Mammary epithelial cell (primary cell): ENCODE measurements at places on chromosomes 3 and 15.
A peak's percentile ranks its signal among the peaks of the same experiment; 100 is the strongest.

DNA sequence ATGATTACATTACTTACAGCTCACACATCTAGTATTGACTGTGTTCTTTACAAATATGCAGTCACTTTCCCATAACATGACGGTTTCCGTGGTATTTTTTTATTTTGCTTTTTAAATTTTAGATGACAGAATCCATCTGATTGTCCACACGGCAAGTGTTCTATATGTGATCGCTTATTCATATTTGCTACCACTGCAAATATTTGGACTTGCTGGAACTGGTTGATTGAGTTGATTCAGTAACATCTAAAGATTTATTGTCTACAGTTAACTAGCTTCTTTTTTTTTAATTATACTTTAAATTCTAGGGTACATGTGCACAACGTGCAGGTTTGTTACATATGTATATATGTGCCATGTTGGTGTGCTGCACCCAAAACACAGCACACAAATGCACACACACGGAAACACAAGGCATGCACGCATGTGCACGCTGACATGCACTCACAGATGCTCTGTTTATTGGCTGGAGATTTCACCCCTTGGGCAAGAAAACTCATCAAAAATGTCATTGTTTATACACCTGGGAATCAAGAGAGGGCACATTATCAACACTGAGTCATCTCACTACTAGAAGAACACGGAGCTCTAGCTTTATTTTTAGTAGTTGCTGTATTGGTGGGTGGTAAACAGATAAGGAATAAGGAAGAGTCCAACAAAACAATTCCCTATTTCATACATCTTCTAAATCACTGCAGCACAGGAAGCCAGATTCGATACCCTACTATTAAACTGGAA is 16.4 kb downstream of the ARRDC4 start:
- peak; percentile 82 for DNase-seq

GRCh38 chr3:45127130-45127822 is 18.9 kb downstream of the CDCP1 start:
- DNase-seq: peak; percentile 47

GRCh38 chr3:174859756-174860155 is 622 bp downstream of the NAALADL2 start:
- DNase-seq: no peak

- DNase-seq: no peak
Observed at GRCh38 chr15:29109762-29110161, 159.9 kb downstream of the NSMCE3 start.

DNA sequence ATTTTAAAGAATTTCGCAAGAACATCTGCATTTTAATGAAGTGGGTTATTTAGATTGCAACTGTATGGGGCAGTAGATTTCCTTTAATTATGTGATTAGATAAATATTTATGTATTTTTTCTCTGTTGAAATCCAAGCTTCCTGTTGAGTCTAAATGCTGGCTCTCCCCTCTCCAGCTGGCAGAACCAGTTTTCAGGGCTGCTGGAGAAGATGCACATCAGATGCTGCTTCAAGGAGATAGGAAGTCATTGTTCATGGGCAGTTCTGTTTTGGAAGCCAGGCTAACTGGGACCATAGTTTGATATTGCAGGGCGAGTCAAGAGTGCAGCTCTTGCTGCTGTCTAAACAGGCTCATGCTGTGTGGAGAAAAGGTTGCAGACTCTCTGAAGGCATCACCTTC is 97.4 kb downstream of the SLC9A9 start:
- no peak for DNase-seq

DNA sequence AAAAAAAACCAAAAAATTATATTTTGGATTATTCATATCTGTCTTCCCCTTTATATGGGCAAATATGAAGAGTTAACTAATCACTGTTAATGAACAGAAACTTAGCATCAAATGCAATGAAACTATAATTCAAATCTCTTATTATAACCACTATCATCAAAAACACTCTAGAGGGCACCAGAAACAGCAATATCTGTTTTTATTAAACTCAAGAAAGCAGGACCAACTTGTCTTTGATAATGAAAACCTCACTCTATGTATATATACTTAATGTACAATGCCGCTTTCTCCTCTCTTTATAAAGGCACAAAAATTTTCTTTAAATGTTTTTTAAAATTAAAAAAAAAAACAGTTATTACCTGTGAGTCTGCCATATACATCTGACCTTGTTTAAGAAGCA is 92.7 kb downstream of the UACA start:
- DNase-seq: no peak

GRCh38 chr15:96336108-96336595 is 5.7 kb downstream of the NR2F2 start:
- DNase-seq: no peak

- no peak for DNase-seq
Observed at GRCh38 chr3:115236496-115236895, 89.4 kb upstream of the ZBTB20 start.

DNA sequence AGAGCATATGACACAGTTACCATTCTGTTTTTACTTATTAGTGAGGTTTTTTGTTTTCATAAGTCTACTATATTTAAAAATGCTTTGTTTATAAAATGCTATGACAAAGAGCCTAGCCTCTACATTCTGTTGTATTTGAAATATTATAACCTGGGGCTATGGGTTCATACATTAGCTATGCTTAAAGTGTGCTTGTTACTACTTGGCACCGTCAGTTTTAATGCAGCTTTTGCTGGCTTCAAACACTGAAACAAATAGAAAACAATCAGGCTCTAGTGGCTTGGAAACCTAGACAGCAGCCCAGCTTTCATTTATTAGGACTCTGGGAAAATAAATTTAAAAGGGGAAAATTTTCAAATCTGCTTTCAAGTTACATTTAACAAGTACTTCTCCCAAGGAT is 635.9 kb downstream of the CADM2 start:
- DNase-seq: no peak

DNA sequence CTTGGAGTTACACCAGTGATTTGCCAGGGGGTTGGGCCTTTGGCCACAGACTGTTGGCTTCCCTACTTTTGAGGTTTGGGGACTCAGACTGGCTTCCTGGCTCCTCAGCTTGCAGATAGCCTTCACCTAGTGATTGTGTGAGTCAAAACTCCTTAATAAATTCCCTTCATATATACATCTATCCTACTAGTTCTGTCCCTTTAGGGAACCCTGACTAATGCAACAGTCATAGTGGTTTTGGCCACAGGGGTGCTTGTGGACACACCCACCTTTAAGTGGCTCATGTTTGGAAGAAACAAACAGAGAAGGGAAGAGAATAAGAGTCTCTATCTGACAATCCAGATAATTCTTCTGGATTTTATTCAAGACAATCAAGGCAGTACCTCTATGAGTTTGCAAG is 457.7 kb downstream of the EPHA3 start:
- peak; percentile 87 for DNase-seq

GRCh38 chr3:9687514-9687913 is 16.1 kb upstream of the CPNE9 start:
- no peak for DNase-seq

GRCh38 chr15:44536302-44536961 is 515 bp upstream of the EIF3J start:
- DNase-seq: peak; percentile 87

DNA sequence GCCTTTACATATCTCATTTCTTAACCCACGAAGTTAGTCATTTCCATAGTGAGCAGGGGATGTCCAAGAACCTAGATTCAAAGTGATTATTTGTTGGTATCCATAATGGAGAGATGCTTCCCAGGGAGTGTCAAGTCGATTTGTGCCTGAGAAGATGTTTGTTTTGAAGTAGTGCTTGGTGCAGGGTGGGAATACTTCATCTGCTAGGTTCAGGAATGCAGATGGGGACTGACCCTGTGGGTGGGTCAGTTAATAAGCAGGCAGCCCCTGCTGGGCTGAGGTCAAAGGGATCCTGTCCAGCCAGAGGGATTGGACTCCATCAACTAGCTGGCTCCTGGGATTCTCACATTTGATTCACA is 44.1 kb upstream of the VILL start:
- DNase-seq: no peak

DNA sequence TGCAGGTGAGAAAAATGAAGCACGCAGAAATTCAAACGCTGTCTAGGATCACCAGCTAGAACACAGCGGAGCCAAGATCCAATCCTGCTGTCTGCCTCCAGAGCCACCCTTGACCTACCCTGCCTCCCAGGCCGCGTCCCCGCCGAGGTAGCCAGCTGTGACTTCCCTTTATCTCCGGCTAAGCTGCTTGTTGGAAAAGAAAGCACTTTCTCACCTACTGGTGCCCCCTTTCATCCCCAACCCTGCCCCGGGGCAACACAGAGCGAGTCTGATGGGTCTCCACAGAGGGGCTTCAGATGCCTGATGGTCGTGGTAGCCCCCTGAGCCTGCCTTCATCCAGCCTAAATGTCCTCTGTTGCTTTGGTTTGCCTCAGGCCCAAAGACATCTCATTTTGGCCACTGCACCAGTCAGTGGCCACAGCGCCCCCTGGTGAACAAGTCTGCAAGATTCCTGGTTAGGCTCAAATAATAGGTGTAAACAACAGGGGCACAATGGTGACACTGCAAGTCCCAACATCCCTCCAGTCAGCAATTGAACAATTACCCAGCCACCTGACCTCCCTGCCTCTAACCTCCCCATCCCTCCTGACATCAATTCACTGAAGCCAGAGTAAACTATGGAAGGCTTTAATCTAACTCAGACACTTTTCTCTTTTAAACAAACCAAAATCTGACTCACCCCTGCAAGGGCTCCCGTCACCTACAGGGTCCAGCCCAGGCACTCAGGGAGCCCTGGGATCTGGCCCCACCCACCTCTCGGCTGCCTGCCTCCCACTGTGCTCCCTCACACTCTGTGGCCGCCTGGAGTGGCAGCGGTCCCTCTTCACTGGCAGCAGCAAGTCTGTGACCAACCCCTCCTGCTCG is 27.3 kb upstream of the BCL2L10 start:
- DNase-seq: peak; percentile 50

DNA sequence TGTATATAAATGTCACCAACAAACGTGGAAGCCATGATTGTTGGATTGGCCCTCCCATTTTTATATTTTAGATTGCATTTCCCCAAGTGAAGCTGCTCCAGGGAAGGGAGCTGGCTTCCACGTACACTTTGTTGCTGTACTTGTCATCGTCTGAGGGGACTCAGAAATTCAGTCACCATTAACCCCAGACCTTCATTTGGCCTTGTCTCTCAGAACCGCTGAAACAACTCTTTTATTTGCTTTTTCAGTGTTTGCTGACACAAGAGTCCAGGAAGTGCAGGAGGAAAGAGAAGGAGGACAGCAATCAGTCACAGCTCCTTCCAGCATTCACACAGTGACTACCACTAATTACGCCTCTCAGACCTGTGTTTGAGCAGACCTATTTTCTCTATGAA is 276.5 kb downstream of the TBL1XR1 start:
- DNase-seq: no peak

DNA sequence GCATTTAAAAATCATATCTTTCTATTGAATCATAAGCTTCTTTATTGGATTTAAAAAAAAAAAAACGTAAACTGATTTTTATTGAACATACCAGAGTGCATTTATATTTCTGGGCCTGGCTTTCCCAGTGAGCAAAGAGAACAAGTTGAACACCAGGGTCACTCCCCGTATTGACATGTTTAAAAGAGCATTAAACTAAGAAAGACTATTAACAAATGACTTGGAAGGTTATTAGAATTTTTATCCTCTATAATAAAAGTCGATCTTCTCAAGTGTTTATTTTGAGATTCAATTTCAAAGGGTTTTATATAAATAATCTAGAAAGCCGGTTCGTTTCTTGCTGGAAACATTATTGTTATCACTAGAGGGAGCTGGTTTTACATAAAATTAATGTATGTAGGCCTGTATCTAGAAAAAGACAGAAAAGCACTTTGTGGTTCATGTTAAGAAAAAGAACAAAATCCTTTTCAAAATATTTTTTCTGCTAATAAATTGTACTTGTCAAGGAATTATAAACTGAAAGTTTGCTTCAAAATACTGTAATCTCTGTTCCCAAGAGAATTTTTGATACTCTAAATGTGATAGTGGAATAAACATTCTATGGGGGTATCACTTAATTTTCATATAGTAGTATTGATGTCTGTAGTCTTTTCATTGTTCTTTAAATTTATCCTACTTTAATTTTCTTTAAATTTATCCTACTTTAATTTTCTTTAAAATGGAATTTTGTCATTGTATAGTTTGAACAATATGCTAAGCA is 321.8 kb upstream of the MME start:
- peak; percentile 10 for DNase-seq

- DNase-seq: no peak
Observed at GRCh38 chr3:3699407-3699806, 99.8 kb upstream of the LRRN1 start.

- DNase-seq: peak; percentile 37
Observed at GRCh38 chr15:92226020-92226612, 167.6 kb upstream of the ST8SIA2 start.

GRCh38 chr3:11903447-11903846 is 56.8 kb upstream of the TAMM41 start:
- DNase-seq: no peak

GRCh38 chr3:138078901-138079344 is 36.5 kb downstream of the DZIP1L start:
- DNase-seq: peak; percentile 99

DNA sequence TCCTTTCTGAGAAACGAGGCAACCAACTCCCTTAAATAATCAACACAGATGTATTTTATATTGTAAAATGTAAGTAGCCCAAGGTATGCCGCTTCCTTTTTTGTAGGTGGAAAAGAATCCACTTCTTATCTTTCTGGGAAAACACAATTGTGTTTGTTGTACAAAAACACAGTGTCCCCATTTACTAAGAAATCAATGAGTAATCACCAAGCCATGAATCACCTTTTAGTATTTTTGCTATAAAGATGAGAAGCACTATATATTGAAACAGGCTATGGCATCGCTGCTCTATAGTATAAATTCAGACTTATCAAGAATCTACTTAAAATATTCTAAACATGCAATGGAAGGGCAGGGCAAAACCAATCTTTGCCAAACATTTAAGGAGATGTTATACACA is 104.0 kb downstream of the TNIK start:
- peak; percentile 61 for DNase-seq

GRCh38 chr3:128492671-128493569 is at the start of gene GATA2:
Gene GATA2 (minus strand): TSS chr3:128493201. CDS start chr3:128487031, 6,170 bp downstream.
- no peak for DNase-seq

DNA sequence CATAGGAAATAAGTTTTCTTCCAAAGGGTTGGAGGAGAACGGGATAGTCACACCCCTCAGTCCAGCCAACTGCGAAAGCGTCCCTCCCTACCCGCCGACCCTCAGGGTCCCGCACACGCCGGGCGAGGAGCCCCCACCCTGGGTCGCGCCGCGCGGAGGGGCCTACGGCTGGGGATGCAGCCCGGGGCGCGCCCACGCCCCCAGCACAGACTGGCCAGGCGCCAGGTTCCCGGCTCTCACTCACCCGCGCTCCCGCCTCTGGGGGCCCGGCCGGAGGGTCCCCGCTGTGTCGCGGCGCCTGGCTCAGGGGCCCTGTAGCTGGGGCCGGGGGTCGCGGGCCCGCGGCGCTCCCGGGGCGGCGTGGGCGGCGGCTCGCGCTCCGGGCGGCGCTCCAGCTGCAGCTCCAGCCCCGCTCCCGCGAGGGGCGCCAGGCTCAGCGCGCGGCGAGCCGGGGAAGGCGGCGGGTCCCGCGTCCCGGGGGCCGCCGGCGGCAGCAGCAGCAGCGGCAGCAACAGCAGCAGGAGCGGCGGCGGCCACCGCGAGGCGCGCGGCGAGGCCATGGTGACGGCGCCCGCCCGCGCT is 375 bp downstream of the HEG1 start:
- no peak for DNase-seq
